AG04449 (cell line): ENCODE measurements at places on chromosomes 16 and 17.

DNA sequence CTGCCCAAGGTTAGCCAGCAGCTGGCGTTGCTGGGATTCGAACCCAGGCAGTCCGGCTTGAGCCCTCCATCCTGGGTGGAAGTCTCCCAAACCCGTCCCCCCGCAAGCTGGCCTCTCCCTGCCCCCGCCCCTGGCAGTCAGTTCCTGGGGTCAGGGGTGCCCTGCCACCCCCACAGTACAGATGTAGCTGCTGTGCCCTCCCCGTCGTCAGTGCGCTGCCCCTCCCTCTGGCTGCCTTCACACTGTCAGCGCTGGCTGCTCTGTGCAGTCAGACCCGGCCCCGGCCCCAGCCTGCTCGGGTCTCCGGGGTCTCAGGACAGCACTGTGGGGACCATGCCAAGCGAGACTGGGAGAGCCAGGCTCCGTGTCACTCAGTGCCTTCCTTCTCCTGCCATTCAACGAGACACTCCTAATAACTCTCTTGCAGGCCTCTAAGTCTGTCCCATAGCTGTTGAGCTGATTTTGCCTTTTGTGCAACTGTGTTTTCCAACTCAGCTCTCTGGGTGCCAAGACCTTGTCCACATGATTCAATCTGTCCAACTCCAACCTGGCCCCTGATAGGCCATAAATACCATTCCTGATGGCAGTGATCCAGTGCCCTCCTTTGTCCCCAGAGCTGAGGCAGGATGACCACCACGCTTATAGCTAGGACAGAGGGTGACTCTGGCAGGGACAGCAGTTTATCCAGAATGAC lies 55.5 kb upstream of the IL34 start:
- DNase-seq = no peak

DNA sequence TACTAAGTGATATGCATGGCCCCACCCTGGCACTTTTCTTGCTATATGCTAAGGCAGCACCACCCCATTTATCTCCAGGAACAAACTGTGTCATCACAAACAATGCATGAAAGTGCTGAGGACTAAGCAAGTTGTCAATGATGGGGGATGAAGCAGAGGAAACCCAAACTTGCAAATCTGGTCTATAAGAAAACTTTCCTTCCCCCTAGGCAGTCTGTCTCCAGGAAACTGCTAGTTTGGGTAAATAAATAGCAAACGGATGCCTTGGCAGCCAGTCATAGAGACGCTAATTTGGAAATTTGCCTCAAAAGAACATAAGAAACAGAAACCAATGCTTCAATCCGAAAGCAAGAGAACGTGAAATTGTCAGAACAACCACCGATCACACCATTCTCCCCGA lies 5.6 kb upstream of the HSBP1 start:
- peak; percentile 46 for DNase-seq

- no peak for DNase-seq
Measured at GRCh38 chr16:48948911-48949310, 332.7 kb downstream of the CBLN1 start.

GRCh38 chr17:76446449-76447231 lies 6.3 kb downstream of the UBE2O start:
- no peak for DNase-seq

- no peak for DNase-seq
Measured at GRCh38 chr16:89669755-89670154, 12.1 kb downstream of the SPATA33 start.

GRCh38 chr16:86541560-86541959 lies 13.5 kb downstream of the MTHFSD start:
- DNase-seq = no peak

DNA sequence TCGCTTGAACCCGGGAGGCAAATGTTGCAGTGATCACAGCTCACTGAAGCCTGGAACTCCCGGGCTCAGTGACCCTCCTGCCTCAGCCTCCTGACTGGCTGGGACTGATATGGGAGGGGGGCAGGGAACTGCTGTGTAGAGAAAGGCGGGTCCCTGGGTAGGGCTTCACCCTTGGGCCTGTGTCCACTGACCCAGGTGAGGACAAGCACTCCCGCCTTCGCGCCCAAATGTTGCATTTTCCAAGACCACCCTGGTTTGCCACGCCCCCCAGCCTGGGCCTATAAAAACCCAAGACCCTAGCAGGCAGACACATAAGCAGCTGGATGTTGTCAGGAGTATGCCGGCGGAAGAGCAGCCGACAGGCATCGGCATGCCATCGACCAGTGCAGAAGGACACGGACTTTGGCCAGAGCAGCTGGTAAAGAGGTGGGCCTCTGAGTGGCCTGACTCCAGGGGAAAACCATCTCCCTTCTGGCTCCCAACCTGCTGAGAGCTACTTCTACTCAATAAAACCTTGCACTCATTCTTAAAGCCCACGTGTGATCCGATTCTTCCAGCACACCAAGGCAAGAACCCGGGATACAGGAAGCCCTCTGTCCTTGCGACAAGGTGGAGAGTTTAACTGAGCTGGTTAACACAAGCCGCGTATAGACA lies 19.1 kb downstream of the SMYD4 start:
- no peak for DNase-seq

DNA sequence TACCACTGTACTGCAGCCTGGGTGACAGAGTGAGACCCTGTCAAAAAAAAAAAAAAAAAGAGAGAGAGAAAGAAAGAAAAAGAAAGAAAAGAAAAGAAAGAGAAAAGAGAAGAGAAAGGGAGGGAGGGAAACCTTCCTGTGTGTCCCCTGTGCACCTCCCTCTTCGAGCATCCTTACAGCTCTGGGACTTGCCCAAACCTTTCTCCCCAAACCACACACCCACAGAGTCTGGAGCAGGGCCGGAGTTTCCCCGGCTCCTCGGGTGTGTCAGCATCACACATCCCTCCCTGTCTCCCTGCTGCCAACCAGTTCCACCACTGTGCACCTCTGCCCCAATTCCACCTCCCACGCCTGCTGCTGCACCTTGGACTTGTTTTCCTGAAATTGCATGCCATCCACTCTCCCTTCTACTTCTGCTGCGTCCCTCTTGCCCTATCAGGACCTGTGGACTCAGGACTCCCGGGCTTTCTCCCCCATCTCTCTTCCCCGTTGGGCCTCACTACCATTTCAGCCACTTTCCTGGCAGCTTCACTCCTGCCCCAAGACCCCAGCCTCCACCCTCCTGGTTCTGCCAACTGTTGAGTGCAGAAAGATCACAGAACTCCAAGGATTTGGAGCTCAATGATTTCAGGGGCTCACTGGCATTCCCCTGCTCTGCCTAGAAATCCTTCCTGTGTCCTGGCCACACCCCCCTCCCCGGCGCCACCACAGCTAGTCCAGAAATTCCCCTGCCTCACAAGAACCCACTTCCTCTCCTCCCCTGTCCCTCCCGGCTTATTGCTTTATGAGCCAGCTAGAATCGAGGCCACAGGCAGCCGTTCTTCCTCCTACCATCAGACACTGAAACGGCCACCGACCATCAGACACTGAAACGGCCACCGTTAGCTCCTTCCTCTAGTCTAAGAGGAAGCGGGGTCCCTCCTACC lies 3.7 kb upstream of the CDK3 start:
- no peak for DNase-seq

DNA sequence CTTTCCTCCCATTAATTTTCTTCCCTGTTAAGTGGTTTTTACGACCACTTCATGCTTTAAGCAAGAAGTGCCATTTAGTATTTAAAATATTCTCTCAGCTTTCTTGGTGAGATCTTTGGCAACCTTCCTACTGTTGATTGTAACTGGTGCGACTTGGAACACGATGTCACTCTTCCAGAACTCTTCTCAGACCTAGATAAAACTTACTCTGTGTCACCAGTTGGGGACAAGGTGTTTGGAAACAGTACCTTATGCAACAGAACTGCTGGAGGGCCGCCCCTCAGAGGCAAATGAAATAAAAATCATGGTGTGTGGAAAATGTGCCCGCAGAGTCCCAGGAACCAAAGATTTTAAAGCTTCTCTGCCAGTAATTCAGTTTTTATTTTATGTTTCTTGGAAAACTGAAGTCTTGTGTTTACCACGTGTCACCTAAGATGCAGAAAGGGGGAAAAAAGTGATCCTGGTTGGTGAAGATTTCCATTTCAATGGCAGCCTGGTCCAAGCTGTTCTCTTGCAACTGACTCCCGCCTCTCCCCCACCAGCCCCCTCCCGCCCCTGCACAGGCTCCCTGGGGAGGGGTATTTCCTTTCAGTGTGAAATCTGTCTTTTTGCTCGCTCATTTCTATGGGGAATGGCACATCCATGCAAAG lies 7.2 kb upstream of the HSD11B2 start:
- no peak for DNase-seq

- no peak for DNase-seq
Measured at GRCh38 chr17:45138911-45139532, 3.5 kb downstream of the ACBD4 start.

DNA sequence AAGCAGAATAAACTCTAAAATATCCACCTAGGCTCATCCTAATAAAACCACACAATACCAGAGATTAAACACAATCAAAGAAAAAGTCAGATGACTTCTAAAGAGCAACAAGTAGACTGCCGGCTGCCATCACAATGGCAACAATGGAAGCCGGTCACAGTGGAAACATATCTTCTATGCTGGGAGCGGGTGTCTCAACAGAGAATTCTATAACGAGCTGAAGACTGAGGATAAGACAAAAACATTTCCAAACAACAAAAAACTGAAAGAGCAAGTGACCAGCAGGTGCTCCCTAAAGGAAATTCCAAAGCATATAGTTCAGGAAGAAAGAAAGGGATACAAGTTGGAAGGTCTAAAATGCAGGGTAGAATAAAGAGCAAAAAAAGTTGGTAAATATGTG lies 8.9 kb downstream of the NSMCE1 start:
- DNase-seq = no peak

DNA sequence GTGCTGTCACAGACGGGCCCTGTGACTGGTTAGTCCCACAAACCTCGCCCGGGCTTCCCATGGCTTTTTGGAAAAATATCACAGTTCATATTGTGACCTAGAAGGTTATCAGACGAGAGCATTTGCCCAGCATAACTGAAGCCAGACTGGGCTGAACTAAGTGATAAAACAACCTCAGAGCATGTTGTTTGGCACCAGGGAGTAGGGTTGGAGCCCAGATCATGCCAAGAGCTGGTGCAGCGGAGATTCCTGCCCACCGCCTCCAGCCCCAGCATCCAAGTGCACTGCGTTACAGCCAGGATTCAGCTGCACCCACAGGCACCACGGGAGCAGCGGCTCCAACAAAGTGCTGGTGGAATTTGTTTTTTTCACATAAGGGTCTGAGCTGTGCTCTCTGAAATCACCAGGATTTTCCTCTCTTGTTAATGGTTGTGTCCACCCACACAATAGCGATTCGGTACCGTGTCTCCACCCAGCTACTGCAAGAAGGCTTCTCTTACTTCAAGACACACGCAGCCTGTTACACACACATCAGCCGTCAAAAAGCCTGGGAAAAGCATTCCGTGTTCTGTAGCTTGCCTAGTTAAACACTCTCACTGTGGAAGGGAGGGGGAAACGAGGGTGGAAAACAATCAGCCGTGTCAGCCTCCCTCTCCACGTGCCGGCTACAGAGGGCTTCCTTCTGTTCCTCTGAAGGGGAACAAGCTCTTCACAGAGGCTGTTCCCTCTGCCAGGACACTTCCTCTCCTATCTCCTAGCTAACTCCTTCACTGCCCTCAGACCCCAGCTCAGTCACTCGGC lies 273.8 kb downstream of the C16orf95 start:
- DNase-seq = no peak

DNA sequence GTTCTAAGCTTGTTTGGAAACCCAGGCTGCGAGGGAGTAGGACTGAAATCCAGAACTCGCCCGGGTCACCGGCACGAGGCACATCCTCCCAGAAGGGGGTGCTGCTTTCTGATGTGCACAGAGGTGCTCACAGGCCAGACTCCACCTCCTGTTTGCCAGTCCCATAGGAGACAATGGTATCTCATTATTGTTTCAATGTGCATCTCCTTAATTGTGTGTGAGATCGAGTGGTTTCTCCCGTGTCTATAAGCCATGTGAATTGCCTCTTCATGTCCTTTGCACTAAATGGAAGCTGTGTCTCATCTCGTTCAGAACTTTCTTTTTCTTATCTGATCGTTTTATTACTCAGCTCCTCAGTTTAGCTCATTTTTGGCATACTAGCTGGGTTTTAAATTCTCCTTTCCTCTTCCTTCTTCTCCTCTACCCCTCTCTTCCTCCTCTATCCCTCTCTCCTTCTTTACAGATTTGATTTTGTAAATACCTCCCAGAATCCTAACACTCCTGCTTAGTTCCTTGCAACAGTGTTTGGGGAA lies 32.1 kb upstream of the PRKCB start:
- no peak for DNase-seq

- no peak for DNase-seq
Measured at GRCh38 chr16:49057391-49057790, 224.2 kb downstream of the CBLN1 start.

DNA sequence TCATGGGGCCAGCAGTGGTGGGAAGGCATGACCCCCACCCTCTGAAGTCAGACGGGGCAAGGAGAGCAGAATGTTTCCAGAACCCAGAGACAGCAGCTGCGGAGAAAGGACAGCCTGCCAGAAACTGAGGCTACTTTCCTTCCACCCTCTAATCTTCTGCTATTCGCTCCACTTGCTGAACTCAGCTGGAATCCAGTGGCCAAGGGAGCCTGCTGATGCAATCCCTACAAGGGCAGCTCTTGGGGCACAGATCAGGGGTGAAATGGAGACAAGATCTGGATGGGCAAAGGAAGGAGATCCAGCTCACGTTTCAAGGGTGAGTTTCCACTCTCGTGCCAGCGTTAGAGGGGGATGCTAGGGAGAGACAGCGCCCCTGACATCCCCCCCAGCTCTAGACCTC lies 479.1 kb downstream of the SLC39A11 start:
- no peak for DNase-seq

GRCh38 chr16:29029168-29029994 lies 44.5 kb downstream of the LAT start:
- DNase-seq = peak; percentile 77

- no peak for DNase-seq
Measured at GRCh38 chr17:18326039-18326438, 10.9 kb downstream of the SMCR8 start.

DNA sequence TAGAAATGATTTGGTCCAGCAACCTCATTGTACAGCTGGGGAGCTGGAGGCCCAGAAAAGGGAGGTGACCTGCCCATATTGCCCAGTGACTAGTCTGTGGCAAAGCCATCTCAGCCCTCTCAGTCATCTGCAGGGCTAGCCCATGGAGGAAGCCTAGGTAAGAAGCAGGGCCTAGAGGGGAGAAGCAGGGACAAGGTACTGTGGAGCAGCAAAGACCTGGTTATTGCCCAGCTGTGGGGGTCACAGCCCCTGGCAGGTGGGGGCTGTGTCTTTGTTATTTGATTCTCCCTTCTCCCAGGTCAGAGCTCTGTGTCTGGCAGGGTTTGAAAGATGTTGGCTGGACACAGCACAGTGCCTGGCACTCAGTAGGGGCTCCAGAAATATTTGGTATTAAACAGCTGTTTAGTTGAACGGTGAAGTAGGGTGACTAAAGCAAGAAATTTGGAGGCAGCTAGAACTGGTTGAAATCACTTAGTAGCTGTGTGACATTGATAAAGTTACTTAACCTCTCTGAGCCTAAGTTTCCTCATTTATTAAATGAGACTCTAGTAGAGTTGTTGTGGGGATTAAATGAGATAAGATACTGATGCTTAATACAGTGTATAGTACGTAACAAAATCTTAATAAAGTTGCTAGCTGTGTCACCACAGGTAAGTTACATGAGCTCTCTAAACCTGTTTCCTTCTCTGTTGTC lies 17.3 kb downstream of the CCR7 start:
- DNase-seq = no peak

- no peak for DNase-seq
Measured at GRCh38 chr17:48644159-48644558, 18.0 kb upstream of the HOXB9 start.
